Cerebellar nuclear complex (tissue), 1 donor: ENCODE measurements at places on chromosomes 3 and 15.
A peak's percentile ranks its signal among the peaks of the same experiment; 100 is the strongest.

GRCh38 chr3:31502803-31503221 is 29.9 kb upstream of the STT3B start:
- DNase-seq, result no peak

- no peak for DNase-seq
Measured at GRCh38 chr3:125318167-125318865, 56.8 kb downstream of the ZNF148 start.

DNA sequence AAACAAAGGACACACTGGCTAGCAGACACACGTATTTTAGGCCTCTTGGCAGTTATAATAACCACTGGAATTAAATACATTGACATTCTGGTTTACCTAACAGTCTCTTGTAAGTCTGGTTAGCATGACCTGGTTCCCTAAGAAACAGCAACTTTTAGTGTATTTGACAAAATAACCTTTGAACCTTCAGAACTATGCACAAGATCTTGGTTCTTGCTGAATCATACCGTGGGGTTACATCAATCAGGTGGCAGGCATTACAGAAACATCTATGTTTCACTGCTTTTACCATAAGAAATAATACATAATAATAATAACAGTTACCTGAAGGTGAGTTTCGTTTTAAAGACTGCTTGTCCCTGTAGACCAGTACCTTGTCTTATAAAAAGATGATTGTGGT is 18.8 kb downstream of the LEO1 start:
- no peak for DNase-seq

- DNase-seq, result no peak
Measured at GRCh38 chr3:47288966-47289910, 6.5 kb downstream of the KLHL18 start.

DNA sequence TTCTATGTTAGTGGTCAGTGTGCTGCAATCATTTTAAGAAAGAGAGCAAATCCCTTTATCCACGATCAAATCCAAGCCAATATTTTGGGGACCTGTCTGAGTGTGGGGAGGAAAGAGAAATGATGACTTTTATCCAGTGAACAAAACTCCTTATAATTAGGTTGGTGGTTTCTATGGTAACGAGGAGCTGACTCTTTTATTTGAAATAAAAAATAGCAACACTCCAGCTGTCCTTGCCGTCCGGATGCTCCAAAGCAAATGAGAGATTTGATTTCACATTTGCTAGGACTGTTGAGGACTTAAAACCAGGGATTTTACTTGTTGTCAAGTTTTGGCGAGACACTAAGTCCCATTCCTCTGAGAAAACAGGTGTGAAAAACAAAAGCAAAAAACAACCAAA is 154.0 kb upstream of the PRICKLE2 start:
- no peak for DNase-seq

- DNase-seq, result no peak
Measured at GRCh38 chr15:33135355-33135781, 59.1 kb downstream of the FMN1 start.

DNA sequence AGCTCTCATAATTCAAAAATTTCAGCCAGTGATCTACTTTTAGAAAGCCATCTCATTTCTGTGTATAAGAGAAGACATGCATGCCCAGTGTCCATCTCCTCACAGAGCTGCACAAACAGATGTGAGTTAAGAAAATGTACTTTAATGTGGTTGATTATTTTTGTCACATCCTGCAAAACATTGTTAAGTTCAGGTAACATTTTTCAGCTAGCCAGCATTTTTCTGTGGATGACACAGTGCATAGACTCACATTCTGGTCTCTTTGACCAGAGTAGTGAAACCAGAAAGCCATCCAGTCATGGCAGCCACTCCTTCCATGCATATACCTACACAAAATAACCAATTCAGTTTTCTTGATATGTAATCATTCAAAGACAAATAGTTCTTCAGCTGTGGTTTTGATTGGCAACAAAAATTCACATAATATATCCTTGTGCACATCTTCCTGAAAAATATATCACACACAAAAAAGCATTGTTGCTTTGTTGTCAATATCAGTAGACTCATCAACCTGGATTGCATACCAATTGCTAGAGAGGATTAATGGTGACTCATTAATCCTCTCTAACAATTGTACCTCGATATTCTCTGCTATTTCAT is 2.1 kb upstream of the PLSCR1 start:
- DNase-seq, result no peak

DNA sequence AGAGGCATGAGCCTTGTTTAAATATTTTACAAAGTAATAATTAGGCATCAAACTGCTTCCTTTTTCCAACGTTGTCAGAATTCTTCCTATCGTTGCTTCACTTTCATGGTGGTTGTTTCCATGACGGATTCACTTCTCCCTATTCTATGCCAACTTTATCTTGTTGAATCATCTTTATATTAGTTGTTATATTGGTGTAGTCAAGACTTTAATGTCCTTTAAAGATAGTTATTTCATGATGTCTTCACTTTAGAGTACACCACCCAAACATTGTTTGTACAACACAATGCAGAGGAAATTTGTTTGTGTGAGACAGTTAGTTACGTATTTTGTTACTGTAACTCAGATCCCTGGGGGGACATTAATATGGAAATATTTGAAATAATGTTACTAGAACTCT is 61.9 kb downstream of the CRYBG3 start:
- DNase-seq, result no peak

- DNase-seq, result no peak
Measured at GRCh38 chr3:147141516-147142288, 264.6 kb downstream of the ZIC4 start.

DNA sequence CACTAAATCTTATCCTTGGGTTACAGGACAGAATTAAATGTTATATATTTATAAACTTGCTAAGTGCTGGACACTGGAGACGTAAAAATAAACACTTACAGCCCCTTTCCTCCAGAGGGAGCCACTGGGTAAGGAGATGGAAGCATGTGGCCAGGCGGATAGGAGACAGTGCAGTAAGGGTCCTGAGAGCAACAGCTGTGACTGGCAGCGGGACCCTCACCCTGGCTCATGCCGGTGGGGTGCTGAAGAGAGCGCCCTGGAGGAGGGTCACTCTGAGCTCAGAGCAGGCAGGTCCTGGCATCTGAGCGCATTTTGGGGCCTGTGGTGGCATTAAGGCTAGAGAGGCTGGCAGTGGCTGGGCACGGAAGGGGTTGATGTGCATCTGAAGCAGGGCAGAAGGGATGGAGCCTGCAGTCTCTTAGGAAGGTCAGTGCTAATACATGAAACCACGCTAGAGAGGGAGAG is 16.0 kb downstream of the SEC61A1 start:
- no peak for DNase-seq

DNA sequence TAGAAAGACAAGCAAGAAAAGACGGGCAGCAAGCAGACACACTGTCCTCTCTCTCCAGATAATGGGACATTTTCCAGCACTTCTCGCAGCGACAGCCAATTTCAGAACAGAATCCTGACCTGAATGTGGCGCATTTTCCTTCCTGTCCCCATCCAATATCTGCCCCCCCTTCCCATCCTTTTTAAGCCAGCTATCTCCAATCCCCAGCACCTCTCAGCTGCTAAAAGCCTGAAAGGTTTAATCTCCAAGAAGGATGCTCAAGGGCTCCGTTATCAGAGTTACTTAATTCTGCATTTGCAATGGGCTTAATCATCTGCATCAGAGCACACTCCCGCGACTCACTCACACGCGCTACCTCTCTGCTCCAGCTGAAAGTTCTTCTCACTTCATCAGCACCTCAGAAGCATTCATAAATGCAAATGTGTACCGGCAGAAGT is 50.5 kb downstream of the SRGAP3 start:
- peak; percentile 88 for DNase-seq

- no peak for DNase-seq
Measured at GRCh38 chr3:156664831-156665178, 9.6 kb upstream of the TIPARP start.

GRCh38 chr15:42929306-42929848 is 8.8 kb upstream of the TTBK2 start:
- no peak for DNase-seq

- DNase-seq, result no peak
Measured at GRCh38 chr3:107124885-107125284, 252.4 kb upstream of the CCDC54 start.

DNA sequence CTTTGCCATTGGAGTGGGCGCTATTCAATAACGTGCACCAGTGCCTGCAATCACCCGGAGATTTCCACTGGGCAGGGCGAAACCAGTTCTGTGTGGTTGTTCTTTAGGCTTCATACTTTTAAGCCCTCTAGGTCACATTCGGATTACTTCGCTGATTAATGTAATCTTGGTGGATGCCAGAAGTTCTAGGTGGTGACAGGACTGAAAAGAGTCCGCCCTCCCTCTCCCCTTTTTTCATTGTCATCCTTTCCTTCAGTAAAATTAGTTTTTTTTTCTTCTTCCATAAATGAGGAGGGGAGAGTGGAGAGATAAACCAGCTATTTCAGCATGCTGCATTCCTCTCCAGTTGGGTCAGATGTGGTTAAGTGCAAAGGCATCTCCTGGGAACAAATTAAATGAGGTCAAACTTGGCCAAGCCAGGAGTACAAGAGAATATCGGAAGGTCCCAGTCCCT is 2.3 kb upstream of the SLC2A2 start:
- DNase-seq, result no peak

GRCh38 chr3:29898171-29898965 is 617.5 kb downstream of the RBMS3 start:
- DNase-seq, result no peak

GRCh38 chr3:170572665-170573253 is 13.1 kb downstream of the SLC7A14 start:
- DNase-seq, result no peak

GRCh38 chr15:72722071-72722696 is 36.2 kb downstream of the BBS4 start:
- no peak for DNase-seq

DNA sequence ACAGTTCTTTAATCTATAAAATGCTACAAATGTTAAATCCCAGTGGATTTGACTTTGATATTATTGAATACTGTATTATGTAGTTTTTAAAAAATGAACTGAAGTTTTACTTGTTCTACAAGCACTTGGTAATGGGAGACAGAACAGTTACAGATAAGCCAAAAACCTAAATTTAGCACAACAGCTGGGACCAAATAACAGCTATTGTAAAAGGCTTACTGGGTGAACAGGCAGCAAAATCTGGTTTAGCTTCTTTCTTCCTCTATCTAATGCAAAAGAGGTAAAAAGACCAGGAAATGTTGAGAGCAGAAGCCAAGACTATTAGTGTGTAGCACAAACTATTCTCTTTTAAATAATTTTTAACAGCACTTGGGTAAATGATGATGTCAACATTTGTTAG is 1.6 kb upstream of the ATOSA start:
- DNase-seq, result no peak

GRCh38 chr3:158381262-158381868 is 189.6 kb upstream of the MLF1 start:
- no peak for DNase-seq

GRCh38 chr15:97502038-97502437 is 458.5 kb upstream of the ARRDC4 start:
- no peak for DNase-seq

DNA sequence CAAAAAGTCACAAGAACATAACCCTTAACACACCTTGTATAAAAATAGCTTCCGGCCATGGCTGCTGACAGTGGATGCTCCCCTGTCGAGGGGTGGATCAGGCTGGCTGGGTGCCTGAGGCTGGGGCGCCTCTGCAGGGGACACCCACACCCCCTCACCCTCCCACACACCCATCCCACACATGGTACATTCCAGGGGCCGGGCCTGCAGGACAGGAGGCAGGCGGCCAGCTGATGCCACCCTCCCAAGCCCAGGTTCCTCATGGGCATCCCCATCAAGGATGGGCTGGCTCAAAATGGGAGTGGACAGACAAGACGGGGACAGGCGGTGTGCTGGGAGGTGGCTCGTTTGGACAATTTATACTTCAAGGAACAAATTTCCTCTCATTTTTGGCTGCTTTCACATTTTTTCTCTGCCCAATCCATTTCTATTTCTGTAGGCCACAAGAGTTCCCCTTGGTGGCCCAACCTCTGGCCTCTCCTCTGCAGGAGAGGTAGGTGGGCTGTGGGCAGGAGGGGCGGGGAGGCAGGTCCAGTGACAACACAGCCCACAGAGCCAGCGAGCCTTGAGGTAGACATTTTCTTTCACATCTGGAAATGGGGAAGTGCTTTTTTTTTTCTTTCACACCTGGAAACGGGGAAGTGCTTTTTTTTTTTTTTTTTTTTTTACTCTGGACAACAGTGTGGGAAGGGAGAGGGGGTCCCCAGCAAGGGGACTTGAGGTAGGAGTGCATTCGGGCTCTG is 23.3 kb downstream of the RNU5B-1 start:
- no peak for DNase-seq

DNA sequence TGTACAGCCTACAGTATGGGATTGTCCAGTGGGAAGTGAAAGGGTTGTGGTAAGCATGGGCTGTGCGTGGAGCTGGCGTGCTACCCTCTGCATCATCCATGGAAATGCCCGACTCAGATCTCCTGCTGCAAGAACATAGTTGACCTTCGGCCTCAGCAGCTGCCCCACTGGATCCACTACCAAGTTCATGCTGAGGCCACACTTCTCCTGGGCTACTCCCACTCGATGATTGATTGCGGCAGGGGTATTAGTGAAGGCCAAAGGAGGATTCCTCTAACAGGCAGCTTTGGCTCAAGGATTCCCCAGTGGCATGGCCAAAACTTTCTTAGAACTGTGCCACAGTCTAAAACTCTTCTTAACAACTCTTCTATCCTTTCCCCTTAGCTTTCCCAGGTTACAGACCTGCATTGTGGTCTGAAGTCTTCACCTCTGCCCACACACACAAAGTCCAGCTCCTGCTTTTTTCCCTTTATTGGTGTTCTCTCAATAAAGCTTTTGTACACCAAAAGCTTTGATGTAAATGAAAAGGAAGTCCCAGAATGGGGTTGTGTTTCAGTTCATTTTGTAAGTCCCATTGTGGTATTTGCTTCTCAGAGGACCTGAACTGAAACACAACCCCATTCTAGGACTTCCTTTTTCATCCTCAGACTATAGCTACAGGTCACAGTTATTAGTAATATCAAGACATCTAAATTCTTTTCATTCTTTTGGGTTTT is 4.9 kb upstream of the TBC1D5 start:
- no peak for DNase-seq

DNA sequence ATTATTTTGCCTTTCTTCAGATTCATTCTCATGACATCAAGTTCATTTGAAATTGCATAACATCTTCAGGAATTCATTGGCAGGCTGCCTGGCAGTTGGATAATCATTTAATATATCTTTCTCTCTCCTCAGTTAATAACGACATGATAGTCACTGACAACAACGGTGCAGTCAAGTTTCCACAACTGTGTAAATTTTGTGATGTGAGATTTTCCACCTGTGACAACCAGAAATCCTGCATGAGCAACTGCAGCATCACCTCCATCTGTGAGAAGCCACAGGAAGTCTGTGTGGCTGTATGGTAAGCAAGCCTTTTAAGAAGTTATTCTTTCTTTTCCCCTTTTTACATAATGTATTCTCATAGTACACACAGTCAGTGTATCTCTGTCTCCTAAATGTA is 38.2 kb downstream of the TGFBR2 start:
- DNase-seq, result no peak

DNA sequence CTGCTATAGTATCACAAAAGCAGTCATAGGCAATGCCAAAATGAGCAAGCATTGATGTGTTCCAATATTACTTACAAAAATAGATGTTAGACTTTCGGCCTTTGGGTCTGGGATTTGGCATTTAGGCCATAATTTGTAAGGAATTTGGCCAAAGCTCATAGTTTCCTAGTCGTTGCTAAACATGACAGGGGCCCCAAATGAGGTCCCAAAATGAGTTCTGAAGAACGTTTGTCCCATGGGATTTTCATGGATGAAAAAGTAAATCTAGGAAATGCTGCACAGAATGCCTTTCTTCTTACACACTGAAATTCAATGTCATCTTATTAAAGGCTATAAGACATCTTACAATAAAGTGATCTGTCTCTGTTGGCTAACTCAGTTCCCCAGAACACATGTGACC is 456.0 kb downstream of the CNTN4 start:
- DNase-seq, result no peak
